Calu3 (cell line): ENCODE measurements at places on chromosomes 13 and 19. TPM values are rescaled to one million over a fixed set of nuclear protein-coding genes. Genes with fewer than 3 reads are reported as not detected.

DNA sequence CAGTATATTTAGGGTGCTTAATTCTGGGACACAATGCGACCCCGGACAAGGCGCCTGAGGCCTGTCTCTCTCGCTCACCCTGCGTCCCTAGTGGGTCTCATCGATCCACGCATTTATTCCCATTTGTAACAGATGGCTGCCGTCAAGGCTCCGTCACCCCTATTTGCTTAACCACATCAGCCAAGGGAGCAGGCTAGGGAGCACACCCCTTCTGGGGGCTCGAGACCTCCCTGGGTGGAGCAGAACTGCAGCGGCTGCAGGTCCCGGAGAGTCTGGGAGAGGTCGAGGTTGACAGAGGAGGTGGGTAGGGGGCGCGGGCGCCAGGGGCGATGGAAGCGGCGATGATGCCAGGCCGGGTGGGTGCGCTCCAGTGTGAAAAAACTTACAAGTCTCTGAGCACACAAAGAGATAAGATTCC lies 507 bp downstream of the ALG5 start:
- peaks cover 53% of the 10 kb centered on the region for H3K36me3 ChIP-seq
- H3K4me3 ChIP-seq, result peak overlapping the region; percentile 96
- peak overlapping the region; percentile 76 for H3K27ac ChIP-seq
- H3K27me3 ChIP-seq, result no peaks in the 10 kb centered on the region

FGF9 gene
- 0.32 TPM in 1 of 2 replicates, not detected in the other for total RNA-seq

HRC gene
- not detected in 2 replicates for total RNA-seq

EPN1 gene
- total RNA-seq, result 162 and 180 TPM in 2 replicates

ATP8A2 gene
- total RNA-seq, result 0.05 and 0.07 TPM in 2 replicates

RASIP1 gene
- total RNA-seq, result 0.09 and 0.29 TPM in 2 replicates

GRCh38 chr19:6247007-6247288 lies 32.8 kb downstream of the MLLT1 start:
- no peak for DNase-seq
- H3K27ac ChIP-seq, result no peak overlapping the region
- H3K4me1 ChIP-seq, result no peaks in the 10 kb centered on the region
- peaks cover 9% of the 10 kb centered on the region for H3K36me3 ChIP-seq
- no peaks in the 10 kb centered on the region for H3K27me3 ChIP-seq

KLF1 gene
- total RNA-seq, result not detected in 2 replicates

- no peaks in the 10 kb centered on the region for H3K27me3 ChIP-seq
- no peaks in the 10 kb centered on the region for H3K36me3 ChIP-seq
- DNase-seq, result no peak
- H3K27ac ChIP-seq, result no peak overlapping the region
- H3K4me3 ChIP-seq, result no peak overlapping the region
Measured at GRCh38 chr13:87129602-87130300, 541.4 kb upstream of the SLITRK5 start.

METTL21C gene
- total RNA-seq, result not detected in 2 replicates
